ENCODE measurements at places on chromosomes 5 and 9.

DNA sequence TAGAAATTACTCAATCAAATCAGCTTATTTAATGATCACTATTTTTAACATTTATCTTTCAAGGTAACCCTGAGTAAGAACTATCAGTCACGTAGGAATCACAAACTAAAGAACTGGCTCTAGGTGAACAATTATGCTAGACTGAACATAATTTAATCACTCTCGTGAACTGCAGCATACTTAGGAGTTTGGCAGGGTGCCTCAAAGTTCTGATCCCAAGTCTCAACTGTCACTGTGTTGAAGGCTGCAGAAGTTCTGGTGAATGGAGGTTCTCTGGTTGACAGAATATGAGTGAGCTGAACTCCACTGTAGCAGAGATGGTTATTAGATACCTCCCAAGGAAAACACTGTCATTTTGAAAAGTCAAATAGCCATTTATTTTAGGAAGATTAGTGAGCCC, 89.1 kb downstream of the KLHL3 start:
- ATAC-seq: no peak

- no peak for ATAC-seq
Observed at GRCh38 chr9:98410185-98410697, 154.8 kb upstream of the TBC1D2 start.

DNA sequence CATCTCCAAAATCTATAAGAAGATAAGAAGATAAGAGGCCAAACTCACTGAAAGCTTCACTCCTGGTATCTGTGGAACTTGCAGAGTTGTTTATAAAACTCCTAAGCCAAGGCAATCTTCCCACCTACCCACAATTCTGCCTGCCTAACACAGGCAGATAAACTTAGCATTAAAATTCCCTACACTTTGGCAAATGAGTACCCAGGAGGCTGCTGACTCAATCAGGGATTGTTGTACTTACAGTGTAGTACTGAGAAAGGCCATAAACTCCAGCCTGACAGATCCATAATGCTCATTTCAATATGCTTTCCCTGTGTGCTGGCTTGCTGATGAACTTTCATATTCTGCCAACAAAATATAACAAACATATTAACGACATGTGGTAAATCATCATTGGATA, 725.2 kb downstream of the BRINP1 start:
- ATAC-seq: no peak

- no peak for ATAC-seq
Observed at GRCh38 chr5:80761176-80761575, 106.4 kb upstream of the DHFR start.

DNA sequence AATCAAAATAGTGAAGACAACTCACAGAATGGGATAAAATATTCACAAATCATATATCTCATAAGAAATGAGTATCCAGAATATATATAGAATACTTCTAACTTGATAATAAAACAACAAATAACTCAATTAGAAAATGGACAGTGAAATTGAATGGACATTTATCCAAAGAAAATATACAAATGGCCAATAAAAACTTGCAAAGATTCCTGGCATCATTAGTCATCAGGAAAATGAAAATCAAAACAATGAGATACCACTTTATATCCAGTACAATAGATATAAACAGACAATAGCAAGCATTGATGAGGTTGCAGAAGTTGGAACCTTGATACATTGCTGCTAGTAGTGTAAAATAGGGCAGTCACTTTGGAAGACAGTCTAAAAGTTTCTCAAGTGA, 12.8 kb upstream of the TLR4 start:
- no peak for ATAC-seq
